ENCODE measurements at places on chromosomes 7 and 10.

- peak; percentile 45 for DNase-seq
These were observed 42.1 kb downstream of the RBM17 start for GRCh38 chr10:6130848-6131470.

DNA sequence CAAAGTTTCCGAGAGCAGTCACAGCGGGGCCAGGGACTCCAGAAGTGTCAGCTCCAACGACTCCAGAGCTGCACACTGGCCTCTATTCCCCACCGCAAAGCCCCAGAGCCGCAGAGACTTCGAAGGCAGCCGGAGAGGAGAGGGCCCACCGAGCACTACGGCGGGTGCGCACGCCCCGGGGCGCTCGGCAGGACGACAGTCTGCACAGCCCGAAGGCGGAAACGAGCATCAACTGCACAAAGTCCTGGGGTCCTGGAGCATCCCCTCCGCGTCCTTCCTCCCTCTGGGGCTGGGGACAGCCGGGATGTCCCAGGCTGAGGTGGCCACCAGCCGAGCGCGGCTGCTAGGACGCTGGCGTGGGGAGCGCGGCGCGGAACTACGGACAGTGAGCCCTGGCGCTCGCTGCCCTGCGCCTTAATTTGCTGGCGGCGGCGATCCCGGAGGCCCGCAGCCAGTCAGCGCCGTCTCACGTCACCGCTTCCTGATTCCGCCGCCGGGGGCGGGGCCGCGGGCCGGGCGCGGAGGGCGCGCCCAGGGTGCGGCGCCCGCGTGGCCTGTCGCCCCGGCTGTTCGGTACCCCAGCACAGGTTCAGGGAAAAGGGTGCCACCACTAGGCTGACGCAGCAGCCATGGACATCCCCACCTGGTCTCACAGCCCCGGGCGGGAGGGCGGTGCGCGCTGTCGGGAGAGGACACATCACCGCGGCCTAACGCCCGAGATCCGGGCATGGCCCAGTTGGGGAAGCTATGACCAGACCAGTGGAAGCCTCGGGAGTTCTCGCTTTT lies at the start of gene TBX20:
Gene TBX20, minus strand, starts transcription at position 391 of the 786 bp plus-strand sequence. CDS start 480 bp downstream, outside the sequence.
- DNase-seq: peak; percentile 64

- no peak for DNase-seq
These were observed 51.5 kb upstream of the DGKB start for GRCh38 chr7:14954035-14954434.

GRCh38 chr10:99695761-99696160 lies 36.2 kb downstream of the COX15 start:
- peak; percentile 24 for DNase-seq

- no peak for DNase-seq
These were observed 13.1 kb downstream of the NPTX2 start for GRCh38 chr7:98630149-98630548.

GRCh38 chr7:141349804-141350203 lies 201.4 kb upstream of the AGK start:
- DNase-seq: no peak

DNA sequence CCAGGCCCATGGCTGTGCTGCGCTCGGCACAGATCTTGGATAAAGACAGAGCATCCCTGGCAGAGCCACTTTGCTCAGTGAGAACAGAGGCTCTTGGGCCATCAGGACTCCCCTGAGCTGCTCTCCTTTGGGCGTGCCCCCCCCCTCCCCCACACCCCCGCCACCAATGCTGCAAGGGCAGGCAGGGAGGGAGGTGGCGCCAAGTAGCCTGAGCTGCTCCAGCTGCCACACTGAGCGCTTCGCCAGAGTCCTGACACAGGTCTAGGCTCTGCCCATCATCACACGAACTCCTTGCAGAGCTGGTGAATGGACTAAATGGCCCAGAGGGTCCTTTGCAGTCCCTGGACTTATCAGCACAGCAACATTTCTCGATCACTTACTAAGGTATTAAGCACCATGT lies 12.5 kb downstream of the AKR1B1 start:
- no peak for DNase-seq

DNA sequence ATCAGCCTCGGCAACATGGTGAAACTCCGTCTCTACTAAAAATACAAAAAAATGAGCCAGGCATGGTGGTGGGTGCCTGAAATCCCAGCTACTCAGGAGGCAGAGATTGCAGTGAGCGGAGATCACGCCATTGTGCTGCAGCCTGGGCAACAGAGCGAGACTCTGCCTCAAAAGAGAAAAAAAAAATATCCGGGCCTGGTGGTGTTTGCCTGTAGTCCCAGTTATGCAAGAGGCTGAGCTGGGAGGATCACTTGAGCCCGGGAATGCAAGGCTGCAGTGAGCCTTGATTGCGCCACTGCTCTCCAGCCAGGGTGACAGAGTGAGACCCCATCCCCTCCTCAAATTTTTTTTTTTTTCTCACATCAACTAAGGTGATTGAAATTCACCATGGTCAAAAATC lies 42.8 kb downstream of the CDC123 start:
- no peak for DNase-seq

DNA sequence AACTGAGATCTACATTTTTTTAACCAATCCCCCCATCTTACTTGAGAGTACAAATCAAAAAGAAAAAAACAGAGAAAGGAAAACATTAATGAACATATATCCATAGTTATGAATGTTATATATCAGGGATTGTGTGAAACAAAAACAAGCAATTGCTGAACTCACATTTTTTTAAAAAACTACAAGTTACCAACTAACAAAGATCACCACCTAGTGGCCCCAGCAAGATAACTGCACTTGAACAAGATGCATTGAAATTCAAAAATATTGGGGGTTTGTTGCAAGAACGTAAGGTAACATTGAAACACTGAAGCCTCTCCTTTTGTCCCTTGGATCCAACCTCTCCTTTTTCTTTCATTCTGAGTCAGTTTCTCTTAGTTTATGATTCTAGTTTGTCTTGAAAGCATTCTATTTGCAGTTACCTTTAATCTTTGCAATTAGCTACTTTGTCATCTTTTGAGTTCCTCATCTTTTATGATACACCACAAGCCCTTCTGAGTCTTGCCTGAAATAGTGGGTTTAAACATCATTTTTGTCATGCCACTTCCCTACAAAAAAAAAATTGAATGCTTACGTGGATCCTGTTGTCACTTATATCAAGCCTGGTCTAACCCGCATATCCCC lies 87.3 kb upstream of the TES start:
- DNase-seq: peak; percentile 45

- no peak for DNase-seq
These were observed 564 bp downstream of the PDSS1 start for GRCh38 chr10:26697922-26698608.

- no peak for DNase-seq
These were observed 18.2 kb downstream of the CALML5 start for GRCh38 chr10:5481121-5481520.

DNA sequence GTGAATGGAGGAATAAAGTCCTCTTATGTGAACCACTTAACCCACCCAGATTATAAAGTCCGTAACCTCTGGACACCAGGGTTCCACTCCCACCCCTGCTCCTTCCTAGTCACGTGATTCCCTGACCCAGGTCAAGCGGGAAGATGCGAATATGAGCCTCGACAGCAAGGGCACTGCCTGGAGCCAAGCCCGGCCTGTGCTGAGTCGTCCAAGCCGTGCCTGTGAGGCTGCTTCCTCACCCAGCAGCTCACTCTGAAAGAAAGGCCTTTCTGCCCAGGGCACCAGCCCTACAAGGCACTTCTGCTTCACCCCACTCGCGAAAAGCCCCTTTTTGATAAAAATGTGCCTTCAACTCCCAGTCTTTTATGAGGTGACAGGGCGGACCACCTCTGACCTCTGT lies 85.8 kb downstream of the CYTH3 start:
- DNase-seq: no peak

- DNase-seq: peak; percentile 76
These were observed 120.0 kb downstream of the MKX start for GRCh38 chr10:27625452-27626211.

DNA sequence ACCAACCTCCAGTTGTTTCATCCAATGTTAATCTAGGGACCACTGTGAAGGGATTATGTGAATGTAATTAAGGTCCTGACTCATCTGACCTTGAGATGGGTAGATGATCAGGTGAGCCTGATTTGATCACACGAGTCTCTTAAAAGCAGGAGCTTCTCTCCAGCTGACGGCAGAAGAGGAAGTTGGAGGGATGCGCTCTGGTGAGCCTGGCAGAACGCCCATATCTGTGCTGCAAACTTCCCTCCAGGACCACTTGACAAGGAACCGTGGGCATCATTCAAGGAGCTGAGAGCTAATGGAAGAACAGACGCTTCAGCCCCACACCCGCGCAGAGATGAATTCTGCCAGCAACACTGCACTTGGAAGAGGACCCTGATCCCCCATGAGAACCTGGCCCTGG lies 642.4 kb downstream of the TNS3 start:
- no peak for DNase-seq

DNA sequence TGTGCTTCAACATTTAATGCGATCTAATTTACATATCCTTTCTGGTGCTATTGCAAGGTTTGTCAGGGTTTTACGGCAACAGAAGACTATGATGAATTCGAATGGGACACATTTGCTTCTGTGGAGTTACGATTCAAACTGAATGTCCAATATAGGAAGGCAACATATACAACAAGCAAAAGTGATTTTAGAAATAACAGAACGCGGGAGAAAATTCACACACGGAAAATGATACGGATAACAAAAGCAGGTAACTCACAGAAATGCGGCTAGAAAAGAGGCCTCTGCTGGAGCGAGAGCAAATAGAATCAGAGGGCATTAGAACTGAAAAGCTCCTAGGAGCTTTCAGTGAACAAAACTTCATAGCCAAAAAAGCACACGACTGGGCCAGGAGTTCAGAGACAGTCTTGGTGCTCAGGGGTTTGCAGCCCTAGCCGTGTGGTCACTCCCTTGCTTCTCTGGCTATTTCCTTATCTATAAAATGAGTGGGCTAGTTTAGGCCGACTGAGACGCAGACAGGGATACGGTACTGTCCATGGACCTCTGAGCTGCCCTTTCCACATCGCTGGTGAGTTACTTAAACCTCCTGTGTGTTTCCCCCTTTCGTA lies 557 bp upstream of the TAX1BP1 start:
- no peak for DNase-seq

- no peak for DNase-seq
These were observed 32.2 kb upstream of the PPP1R9A start for GRCh38 chr7:94875201-94875600.

DNA sequence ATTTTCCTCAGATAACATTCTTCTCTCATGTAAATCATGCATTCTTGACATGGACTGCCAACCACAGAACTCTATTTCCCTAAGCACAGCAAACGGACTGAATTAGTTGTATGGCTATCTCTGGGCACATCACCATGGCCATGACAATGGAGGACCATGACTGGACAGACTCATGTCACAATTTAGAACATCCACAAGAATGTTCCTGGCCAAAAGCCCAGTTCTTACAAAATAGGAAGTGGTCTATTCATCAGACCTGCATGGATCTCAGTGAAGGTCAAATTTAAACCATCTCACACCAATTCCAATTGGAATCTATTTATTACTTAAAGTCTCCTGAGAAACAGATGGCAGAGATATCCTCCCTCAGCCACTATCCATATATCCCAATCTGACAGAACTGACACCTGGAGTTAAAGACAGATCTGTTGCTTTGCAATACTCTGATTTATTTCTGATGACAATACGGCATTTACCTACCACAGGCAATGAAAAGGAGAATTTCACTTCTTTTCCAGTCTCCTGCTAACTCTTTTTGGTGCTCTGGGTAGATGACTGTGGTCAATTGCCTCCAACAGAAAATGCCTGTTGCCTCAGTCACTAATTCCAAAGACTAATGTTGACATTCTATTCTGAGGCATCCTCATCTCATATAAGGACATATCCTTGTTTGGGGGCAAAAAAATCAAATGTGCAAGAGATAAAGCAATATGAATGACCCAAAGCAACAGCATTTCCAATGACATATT lies 254.8 kb downstream of the HTR7 start:
- DNase-seq: peak; percentile 88

DNA sequence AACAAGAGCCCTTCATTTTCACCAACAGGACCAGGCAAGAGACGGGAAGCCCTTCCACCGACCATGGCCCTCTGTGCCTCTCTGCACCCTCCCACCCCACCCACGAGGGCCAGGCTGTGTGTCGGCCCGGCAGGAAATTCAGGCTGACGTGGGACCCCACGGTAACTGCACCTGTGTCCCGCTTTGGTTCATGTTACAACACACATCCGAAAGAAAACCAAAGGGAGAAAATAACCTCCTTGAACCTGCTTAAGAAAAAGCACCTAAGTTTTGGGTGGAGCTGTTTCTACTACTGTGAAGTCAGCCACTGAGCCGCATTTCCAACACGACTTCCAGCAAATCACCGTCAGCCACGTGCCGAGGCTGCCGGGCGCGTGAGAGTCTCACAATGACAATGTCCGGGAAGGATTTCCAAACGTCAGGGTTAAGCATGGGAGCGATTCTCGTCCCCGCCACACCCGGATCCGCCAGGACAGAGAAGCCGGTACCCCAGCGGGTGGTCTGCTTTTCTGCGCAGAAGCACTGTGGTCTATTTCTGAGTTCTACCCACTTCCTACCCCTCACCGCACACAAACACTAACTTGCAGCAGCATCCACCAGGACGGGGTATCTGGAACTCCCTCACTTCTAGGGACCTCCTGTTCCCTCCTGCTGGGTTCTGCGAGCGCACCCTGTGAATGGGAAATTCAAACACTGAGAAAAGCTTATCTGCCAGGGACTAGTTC lies 36.6 kb downstream of the AMZ1 start:
- DNase-seq: no peak

GRCh38 chr10:74763934-74764591 lies 62.3 kb upstream of the KAT6B start:
- DNase-seq: no peak

GRCh38 chr7:42198974-42199668 lies 37.9 kb downstream of the GLI3 start:
- DNase-seq: peak; percentile 86

GRCh38 chr7:65430344-65431186 lies 56.9 kb downstream of the ZNF92 start:
- no peak for DNase-seq

GRCh38 chr10:18713077-18713476 lies 53.8 kb downstream of the ARL5B start:
- DNase-seq: peak; percentile 86

DNA sequence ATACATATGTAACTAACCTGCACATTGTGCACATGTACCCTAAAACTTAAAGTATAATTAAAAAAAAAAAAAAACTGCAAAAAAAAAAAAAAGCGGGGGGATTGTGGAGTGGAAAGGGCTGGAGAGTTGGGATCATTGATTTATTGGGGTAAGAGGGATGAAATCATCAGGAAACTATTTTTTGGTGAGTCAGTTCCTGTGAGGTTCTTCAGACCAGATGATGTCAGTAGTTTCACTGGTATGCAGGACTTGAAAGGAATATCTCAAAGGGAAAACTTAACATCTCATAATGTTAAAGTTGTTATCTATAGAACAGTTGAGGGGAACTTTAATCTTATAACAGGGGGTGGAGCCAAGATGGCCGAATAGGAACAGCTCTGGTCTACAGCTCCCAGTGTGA lies 32.6 kb upstream of the TECTB start:
- peak; percentile 84 for DNase-seq

GRCh38 chr7:43248961-43249822 lies 136.7 kb downstream of the HECW1 start:
- DNase-seq: peak; percentile 4

Data from fibroblast of skin of right biceps (primary cell).